ENCODE measurements at places on chromosomes 2 and 18.

DNA sequence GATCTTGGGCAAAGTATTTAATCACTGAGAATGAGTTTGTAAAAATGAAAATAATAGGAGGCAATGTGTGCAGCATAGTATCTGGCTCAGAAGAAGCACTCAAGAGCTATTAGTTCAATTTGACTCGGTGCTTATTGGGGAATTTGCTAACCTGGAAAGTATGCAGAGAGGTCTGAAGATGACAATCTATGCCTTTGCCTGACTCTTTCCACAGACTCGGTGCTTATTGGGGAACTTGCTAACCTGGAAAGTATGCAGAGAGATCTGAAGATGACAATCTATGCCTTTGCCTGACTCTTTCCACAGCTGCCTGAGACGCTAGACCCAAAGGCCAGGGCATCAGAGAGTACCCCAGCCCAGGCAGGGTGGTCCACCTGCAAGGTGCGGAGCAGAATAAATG lies 12.2 kb upstream of the SH3BP4 start:
- no peak for DNase-seq

DNA sequence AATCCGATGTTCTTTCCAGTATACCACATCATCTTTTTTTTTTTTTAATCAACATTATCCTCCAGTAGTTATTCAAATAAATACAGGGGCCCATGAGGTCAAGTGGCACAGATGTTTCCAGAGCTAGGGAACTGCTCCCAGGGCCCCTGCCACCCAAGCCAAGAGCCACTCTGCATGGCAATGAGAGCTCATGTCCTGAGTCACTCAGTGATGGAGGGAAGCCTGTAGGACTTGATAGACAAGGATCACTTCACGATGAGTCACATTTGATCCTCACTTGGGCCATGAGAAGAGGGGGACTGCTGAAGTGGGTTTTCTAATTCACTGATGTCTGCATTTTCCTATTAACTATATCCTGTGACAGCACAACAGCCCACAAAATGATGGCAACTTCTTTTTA lies 127.0 kb upstream of the PKDCC start:
- DNase-seq: no peak

DNA sequence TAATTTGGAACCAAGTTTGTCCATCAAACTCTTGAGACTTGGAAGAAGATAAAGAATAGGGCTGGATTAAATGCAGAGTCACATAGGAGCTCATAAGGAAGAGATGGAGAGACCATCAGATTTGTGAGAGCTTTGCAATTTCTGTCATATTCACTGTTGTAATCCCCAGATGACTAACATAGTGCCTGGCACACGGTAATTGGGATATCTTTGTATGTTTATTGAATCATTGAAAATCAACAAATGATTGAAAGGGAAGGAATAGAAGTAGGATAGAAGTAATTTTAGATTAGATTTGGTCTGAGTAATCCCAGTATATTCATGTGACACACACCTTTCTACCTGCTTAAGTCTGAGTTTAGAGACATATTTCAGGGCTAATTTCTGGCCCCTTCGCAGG lies 75.4 kb downstream of the LCLAT1 start:
- DNase-seq: no peak

- no peak for DNase-seq
Observed at GRCh38 chr2:28343184-28343942, 49.3 kb upstream of the FOSL2 start.

GRCh38 chr2:221468317-221468716 lies 103.8 kb downstream of the EPHA4 start:
- no peak for DNase-seq

DNA sequence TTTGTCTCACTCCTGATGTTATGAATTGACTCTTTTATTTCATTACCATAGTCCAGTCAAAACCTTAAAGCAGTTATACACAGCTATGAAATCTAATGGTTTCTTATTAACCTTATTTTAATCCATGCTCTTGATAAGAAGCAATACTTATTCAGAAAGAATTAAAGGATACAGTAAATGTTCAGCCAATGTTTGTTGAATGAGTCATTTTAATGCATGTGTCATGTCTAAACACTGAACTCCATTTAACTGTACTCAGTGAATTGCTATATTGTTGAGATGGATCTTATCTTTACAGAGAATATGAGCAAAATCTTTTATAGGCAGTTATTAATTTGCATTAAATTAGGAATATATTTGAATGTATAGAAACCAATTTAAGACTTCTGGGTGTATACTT lies 135.1 kb upstream of the TFPI start:
- DNase-seq: no peak

DNA sequence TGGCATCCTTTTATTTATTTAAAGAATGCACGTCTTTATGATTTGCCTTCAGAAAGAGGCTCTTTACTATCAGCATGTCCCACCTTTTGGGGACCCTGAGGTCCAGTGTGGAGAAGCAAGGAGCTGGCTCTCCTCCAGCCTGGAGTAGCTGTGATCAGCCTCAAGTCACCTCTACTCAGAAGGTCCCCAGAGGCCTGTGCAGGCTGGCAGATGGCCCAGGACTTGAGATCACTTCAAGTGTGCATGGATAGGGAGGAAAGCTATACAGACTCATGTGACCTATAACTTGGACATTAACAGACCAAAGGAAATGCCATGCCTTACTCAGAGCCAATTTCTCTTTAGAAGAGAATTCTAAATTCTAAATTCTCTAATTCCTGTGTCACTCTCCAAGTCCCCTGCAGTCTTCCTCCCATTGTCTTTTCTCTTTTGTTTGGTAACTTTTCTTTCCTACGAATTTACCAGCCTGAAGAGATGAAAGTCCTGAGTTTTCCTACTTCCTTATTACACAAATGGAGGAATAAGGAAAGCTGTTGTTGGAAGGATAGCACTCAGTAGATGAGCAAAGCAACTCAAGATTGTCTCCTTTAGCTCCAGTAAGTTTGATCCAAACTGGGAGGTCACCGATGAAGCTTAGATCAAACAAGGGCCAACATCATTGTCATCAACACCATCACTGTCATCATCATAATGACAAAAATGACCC lies 163.9 kb downstream of the GFPT1 start:
- no peak for DNase-seq

- DNase-seq: no peak
Observed at GRCh38 chr2:70450641-70451250, 102.9 kb downstream of the TGFA start.

DNA sequence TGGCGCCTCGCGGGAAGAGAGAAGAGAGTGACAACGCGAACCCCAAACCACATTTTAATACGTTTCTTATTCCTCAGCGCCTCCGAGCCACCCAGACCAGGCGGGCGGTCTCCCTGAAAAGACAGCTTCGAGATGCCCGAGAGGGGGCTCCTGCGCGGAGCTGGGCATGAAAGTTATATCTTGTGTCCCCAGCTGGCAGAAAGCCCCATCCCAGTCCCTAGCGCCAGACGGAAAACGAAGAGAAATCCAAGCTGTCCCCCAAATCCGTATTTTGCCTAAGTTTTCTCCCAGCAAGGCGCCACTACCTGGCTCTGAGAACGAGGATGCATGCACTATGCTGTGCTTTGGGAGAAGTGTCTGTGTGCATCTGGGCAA lies 797 bp downstream of the NXPH2 start:
- no peak for DNase-seq

- no peak for DNase-seq
Observed at GRCh38 chr18:45056926-45057325, 376.2 kb downstream of the SETBP1 start.

GRCh38 chr2:25740810-25741381 lies 67.5 kb upstream of the DTNB start:
- no peak for DNase-seq

DNA sequence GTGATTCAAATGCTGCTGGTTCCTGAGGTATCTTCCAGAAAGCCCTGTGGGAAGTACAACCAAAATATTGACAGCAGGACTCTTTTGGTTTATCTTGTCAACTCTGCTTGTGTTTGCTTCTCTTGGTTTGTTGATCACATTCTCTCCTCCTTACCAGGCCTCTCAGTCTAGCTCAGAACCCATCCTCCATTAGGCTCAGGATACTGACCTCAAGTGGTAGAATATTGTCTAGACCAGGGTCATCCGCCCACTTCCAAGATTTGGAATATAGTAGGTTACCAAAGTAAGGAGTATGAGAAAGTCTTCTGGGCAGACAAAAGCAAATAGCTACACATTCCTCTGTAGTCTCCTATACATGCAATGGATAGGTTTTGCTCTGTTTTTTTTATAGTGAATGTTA lies 56.6 kb downstream of the XIRP2 start:
- DNase-seq: no peak

DNA sequence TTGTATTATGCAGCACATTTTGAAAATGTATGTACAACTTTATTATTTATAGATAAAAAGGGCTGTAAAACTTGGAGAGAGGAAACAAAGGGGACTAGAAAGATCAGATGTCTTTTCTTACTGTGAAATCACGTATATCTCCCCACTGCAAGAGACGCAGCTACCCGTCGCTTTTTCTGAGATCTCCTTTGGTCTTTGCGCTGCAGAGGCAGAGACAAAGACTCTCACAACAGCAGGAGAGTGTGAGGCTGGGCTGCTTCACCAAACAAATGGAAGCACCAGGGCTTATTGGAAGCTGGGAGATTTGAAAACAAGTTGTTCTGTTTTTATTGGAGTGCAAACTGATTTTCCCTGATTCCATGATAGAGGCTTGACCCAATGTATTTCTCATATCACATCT lies 129.0 kb upstream of the PARD3B start:
- DNase-seq: no peak

GRCh38 chr2:223619486-223620129 lies 17.4 kb upstream of the SCG2 start:
- no peak for DNase-seq

- DNase-seq: no peak
Observed at GRCh38 chr18:58205443-58206160, 161.6 kb downstream of the NEDD4L start.

- no peak for DNase-seq
Observed at GRCh38 chr2:157898591-157898996, 22.5 kb upstream of the ACVR1 start.

GRCh38 chr2:160194351-160194750 lies 5.7 kb downstream of the ITGB6 start:
- no peak for DNase-seq

GRCh38 chr18:3513481-3513880 lies 63.5 kb downstream of the TGIF1 start:
- DNase-seq: no peak

DNA sequence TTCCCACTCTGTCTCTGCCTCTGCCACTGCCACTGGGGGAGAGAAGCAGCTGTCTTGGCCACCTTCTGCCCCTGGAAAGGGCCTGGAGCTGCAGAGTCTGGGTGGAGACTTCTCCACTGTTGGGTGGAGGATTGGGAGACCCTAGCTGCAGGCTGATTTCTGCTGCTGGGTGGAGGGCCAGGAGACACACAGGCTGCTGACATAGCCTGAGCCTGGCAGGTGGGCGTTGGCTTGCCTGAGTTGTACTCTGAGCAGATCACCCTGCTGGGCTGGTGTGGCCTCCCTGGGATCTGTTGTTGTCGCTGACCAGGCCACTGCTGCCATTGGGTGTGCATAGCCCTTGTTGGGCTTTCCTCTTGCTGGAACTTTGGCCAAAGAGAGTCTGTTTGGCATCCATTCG lies 64.3 kb downstream of the ARHGEF4 start:
- DNase-seq: no peak

DNA sequence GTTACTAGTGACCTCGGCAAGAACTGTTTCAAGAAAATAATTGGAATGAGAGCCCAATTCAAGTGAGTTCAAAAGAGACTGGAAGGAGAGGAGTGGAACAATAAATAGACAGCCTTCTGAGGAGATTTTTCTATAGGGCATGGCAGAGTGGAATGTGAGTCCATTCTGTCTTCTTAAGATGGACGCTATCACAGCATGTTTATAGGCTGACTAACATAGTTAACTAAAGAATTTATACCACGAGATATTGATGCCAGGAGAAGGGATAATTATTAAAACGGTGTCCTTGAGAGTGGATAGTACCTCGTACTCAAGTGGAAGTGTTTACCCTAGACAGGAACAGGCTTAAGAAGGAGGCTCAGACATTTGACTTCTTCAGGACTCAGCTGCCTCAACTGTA lies 143.5 kb upstream of the RBBP8 start:
- no peak for DNase-seq

DNA sequence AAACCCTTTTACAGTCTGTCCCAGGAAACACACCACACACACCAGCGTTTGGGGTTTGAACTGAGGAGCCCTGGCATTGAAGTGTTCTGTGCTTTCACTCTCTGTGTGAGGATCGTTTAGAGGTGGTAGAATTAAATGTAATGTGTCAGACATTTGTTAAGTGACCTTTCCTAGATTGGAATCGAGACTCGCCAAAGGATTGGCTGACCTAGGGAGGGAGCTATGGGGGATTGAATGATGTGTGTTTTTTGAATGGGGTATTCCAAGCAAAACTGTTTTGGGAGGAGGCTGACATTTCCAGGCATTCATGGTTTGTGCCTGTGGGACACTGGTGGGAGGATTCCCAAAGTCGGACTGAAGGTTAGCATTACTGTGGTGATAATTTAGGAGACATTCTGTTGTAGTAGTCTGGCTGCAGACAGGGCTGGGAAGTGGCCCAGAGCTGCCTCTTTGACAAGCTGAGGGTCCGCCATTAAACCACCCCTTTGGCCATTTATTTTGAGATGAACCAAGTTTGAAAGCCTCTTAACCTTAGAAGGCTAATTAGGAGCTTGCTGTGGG lies 1.7 kb downstream of the MYO1B start:
- DNase-seq: no peak

GRCh38 chr2:1360144-1360543 lies 53.1 kb upstream of the TPO start:
- no peak for DNase-seq

DNA sequence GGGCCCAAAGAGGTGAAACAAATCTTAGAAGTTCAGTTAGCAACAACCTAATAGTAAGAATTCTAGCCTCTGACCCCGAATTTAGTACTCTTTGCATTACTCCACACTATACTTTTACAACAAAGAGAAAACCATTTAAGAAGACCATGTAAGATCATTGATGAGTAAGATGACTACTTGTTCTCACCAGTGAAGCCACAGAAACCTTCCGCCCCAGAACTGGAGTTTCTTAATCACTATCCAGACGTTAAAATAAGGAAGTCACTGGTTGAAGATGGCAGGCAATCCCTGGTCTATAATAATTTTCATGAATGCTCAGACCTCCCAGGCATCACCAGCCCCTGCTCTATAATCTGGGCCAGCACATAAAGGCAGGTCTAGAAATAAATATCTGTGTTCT lies 95.0 kb downstream of the TMEM163 start:
- DNase-seq: no peak

- no peak for DNase-seq
Observed at GRCh38 chr2:70014959-70015358, 53.5 kb upstream of the ASPRV1 start.

DNA sequence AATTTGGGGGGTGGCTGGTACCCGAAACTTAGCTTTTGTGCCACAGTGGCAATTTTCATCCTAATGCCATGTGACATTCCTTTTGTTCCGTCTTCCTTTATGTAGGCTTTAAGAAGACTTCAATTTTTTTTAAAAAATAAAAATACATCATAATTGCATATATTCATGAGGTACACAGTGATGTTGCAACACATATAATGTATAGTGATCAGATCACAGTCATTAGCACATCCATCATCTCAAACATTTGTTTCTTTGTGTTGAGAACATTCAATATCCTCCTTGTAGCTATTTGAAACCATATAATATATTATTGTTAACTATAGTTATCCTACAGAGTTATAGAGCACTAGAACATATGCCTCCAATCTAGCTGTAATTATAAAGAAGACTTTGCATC lies 6.0 kb upstream of the CLIP4 start:
- DNase-seq: no peak
